Cardiac muscle cell (in vitro differentiated cells and primary cell): ENCODE measurements at places on chromosomes 16 and 17. TPM values are rescaled to one million over a fixed set of nuclear protein-coding genes. Genes with fewer than 3 reads are reported as not detected.

The NOD2 gene
- total RNA-seq = 0.18 TPM in 1 of 2 replicates, not detected in the other

The GNAO1 gene
- 2.7 and 3.3 TPM in 2 replicates for total RNA-seq

The ADGRG1 gene
- total RNA-seq = not detected in 2 replicates

The IRX3 gene
- 207 and 209 TPM in 2 replicates for total RNA-seq

The TSNAXIP1 gene
- total RNA-seq = 1.1 and 4.0 TPM in 2 replicates

The HOXB3 gene
- total RNA-seq = 37.7 and 42.4 TPM in 2 replicates

The GRN gene
- total RNA-seq = 274 and 275 TPM in 2 replicates

DNA sequence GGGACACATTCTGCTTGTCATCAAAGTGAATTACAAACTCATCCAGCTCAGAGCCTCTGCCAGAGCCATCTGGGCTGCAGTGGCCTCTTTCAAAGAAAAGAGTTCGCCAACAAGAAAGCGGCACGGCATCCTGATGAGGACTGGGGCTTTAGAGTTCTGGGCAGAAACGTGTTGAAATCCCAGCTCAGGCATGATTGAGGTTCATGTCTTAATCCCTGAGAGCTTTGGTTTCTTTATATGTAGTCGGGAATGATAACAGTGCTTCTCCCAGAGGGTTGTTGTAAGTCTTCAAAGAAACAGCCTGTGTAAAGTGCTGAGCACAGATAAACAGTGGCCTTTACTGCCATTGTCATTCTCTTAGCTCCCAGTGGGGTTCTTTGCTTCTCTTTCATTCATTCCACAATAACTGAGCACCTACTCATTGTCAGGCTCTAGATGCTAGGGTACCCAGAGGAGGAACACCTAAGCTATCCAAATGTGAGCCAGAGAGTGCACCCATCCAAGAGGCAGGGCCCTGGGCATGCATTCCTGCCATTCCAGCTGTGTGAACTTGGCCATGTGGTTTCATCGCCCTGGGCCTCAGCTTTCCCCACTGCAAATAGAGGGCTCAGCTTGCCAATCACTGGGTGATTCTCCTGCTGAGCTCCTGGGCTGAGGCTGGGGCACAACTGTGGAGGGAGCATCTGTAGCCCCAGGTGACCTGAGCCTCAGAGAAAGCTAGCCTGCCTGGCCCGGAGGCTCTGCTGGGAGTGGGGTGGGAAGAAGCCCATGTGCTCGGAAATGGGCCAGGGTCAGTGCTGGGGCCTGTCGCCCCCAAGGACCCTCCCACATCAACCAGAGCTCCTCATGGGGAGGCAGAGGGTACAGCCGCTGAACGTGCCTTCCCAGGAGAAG is 38.3 kb upstream of the CRHR1 start:
- DNase-seq = no peak
- H3K4me3 ChIP-seq = no peak overlapping the region
- H3K4me1 ChIP-seq = no peaks in the 10 kb centered on the region
- no peak overlapping the region for H3K27ac ChIP-seq
- peaks cover 45% of the 10 kb centered on the region for H3K27me3 ChIP-seq

GRCh38 chr16:8686031-8686621 is 11.7 kb downstream of the ABAT start:
- peak overlapping the region; percentile 48 for H3K27ac ChIP-seq
- H3K4me3 ChIP-seq = no peak overlapping the region
- no peaks in the 10 kb centered on the region for H3K27me3 ChIP-seq
- peaks cover 9% of the 10 kb centered on the region for H3K4me1 ChIP-seq

DNA sequence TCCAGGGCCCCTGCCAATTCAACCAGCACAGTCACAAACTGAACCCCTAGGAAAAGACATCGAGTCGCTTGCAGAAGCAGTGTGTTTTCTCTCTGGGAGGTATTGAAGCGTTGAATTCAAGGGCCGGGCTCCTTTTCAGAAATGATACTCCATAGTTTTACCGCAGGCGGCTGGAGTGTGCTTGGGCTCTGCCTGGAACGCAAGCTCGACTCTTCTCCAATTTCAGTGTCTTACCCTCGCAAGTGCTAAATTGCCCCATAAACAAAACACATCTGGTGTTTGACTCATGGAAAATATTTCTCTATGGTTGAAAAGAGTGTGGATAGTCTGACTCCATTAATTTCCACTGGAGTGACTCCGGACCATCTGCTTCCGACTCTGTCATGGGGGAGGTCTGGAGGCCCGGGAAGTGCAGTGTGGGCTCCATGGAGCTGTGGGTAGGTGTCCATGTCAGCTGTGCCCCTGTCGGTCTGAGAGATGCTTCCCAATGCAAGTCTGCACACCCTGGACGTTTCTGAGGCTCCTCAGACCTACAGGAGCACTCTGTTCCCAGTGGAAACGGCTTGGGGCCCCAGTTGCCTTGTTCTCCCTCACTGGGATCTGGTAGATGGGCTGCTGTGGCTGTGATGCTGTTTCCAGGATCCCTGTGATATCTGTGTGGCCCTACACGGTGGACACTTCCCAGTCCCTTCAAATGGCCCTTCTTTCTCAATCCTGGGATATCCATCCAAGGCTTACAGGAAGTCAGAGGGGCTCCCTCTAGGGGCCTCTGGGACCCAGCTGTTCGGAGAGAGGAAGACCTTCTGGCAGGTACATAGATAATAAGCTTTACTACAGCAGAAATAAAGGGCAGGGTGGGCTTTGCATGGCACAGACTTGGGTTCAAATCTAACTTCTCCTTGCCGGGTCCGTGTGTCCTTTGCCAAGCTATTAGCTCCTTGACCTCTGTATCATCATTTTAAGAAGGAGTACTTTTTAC is 119.8 kb upstream of the CDH13 start:
- no peak overlapping the region for H3K4me3 ChIP-seq
- no peak for DNase-seq
- H3K4me1 ChIP-seq = no peaks in the 10 kb centered on the region
- H3K27me3 ChIP-seq = no peaks in the 10 kb centered on the region

DNA sequence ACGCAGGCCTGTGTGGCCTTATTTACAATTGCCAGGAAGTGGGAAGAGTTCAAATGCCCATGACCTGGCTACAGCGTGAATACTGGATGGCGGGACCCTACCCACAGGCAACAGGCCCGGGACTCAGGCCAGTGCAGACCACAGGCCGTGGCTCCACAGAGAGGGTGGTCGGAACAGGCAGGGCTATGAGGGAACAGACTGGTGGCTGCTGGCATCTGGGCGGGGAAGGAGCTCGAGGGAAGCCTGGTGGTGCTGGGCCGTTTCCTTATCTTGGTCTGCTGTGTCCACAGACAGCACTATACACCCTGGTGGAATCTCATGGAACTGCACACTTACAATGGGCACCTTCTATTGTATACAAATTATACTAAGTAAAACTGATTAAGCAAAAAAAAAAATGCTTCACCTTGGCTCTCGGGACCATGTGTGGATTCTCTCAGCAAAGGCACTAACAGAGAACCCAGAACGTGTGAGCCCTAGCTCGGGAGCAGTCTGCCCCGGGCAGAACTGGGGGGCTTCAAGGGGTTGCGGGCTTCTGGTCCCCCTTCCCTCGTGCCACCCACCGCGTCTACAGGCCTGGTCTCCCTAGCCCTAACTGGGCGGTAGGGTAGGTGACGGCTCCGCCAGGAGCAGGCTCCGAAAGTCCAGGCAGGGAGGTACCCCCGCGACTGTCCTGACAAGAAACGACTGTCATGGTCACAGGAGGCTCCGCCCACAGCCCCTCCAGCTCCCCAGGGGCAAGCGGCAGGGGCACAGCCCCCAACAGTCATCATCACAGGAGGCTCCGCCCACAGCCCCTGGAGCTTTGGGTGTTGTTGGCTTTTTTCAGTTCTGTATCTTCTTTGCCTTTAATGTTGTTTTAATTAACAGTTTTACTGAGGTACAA is 21.8 kb downstream of the CEP131 start:
- H3K4me3 ChIP-seq = no peak overlapping the region
- DNase-seq = peak; percentile 81
- H3K36me3 ChIP-seq = no peaks in the 10 kb centered on the region
- no peaks in the 10 kb centered on the region for H3K27me3 ChIP-seq

DNA sequence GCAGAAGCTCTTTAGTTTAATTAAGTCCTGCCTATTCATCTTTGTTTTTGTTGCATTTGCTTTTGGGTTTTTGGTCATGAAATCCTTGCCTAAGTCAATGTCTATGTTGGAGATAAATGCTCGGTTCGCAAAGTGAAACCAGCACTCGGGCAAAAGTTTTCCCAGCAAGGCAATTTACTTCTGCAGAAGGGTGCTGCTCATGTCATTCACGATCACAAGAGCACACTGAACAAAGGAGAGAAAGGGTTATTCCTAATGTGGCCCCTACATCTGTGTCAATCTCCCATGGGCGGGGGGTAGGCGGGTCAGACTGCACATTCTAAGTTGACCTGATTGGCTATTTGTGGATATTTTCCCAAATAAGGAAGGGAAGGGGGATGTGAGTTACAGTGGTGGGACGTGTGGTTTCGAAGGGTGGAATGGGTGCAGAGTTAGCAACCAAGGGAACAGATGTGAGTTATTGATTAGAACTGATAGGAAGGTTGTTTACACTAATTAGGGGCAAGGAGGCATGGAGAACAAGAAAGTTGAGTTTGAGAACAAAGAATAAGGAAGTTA is 23.0 kb downstream of the ATF7IP2 start:
- H3K36me3 ChIP-seq = no peaks in the 10 kb centered on the region
- H3K4me1 ChIP-seq = no peaks in the 10 kb centered on the region
- no peak overlapping the region for H3K27ac ChIP-seq
- DNase-seq = no peak
- no peaks in the 10 kb centered on the region for H3K27me3 ChIP-seq
